Activated T-cell treated with anti-CD3 and anti-CD28 coated beads, Interleukin-2, amount 50 U/mL, for 72 hours (primary cell): ENCODE measurements at places on chromosomes 6 and 20. TPM values are rescaled to one million over a fixed set of nuclear protein-coding genes. Genes with fewer than 3 reads are reported as not detected.

- no peak for DNase-seq
- peaks cover 8% of the 10 kb centered on the region for H3K4me1 ChIP-seq
- no peaks in the 10 kb centered on the region for H3K36me3 ChIP-seq
- no peak overlapping the region for H3K27ac ChIP-seq
Observed at GRCh38 chr6:119174879-119175817, 96.7 kb upstream of the FAM184A start.

GRCh38 chr6:12884983-12885382, 168.4 kb downstream of the PHACTR1 start:
- no peak overlapping the region for H3K27ac ChIP-seq
- H3K4me1 ChIP-seq, result no peaks in the 10 kb centered on the region
- peaks cover 7% of the 10 kb centered on the region for H3K27me3 ChIP-seq
- H3K36me3 ChIP-seq, result no peaks in the 10 kb centered on the region
- DNase-seq, result no peak
- H3K4me3 ChIP-seq, result no peak overlapping the region

GRCh38 chr20:62953839-62954703, 1.6 kb downstream of the SLC17A9 start:
- H3K27ac ChIP-seq, result peak overlapping the region; percentile 43
- peaks cover 27% of the 10 kb centered on the region for H3K4me1 ChIP-seq
- H3K27me3 ChIP-seq, result no peaks in the 10 kb centered on the region
- peak; percentile 63 for DNase-seq

DNA sequence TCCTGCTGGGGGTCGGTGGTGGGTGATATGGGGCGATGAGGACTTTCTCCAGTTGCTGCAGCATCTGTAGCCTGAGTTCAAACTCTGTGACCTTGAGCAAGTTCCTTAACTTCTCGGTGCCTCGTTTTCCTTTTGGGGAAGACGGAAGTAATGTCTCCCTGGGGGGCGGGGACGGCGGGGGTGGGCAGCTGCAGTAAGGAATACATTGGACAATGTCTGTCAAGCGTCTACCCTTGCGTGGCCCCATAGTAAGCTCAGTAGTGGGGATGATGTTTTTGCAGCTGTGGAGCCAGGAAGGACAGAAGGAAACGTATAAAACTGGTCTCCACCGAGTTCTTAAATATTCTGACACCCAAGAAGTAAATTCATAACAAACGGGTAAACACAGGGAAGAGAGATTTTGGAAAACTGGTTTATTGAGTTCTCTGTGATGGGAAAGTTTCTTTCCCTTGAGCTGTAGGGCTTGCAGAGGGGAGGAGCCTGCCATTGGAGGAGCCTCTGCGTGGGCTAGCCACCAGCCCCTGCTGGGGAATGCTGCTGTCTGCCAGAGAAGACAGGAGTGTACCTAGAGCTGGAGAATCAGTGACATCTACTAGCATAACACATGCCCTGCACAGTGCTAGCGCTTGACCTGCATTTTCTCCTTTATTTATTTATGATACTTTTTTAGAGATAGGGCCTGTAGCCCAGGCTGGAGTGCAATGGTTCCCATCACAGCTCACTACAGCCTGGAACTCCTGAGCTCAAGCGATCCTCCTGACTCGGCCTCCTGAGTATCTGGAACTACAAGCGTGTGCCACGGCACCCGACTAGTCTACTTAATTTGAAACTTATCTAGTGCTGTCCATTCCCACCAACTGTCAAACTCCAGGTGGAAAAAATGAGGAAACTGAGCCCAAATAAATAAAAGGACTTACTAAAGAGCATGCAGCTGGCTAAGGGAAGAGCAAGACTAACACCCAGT, 1.2 kb upstream of the ACSS1 start:
- peak overlapping the region; percentile 74 for H3K4me3 ChIP-seq
- peaks cover 8% of the 10 kb centered on the region for H3K27me3 ChIP-seq
- H3K36me3 ChIP-seq, result no peaks in the 10 kb centered on the region
- no peak for DNase-seq

DNA sequence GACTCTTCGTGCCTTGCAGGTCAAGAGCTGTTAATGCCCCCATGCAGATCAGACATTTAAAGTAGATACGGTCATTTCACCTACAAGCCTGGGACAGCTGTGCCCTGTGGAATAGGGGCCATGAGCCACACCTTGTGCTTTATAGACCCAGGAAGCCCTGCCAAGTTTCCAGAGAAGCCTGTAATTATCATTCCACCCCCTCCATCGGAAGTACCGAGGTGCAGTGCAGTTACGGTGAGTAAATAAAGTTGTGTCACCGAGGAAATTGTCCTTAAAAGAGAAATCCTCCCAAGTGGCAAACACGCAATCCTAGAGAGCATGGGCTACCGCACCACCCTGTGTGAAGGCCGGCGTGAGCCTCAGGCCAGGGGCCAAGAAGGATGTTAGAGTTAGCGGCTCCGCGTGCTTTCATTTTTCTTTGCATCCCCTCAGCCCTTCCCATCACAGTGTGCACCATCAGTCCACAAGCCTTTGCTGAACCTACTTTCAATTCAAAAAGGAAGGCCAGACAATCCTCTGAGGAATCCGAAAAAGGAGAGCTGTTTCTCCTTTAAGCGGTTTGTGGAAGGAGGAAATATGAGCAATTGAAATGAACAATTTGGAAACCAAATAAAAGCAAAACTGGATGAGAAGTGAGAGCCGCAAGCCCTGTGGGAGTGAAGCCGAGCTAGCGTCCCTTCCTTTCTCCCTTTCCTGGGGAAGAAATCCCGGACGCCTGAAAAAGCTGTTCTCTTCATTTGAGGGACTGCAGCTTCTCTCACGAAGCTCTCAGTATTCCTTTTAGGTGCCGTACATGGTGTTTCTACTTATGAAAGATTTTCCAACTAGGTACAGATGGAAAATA, 183.3 kb upstream of the PDE10A start:
- H3K36me3 ChIP-seq, result no peaks in the 10 kb centered on the region
- H3K4me1 ChIP-seq, result peaks cover 12% of the 10 kb centered on the region
- no peak for DNase-seq
- no peak overlapping the region for H3K27ac ChIP-seq
- H3K4me3 ChIP-seq, result no peak overlapping the region
- peaks cover 56% of the 10 kb centered on the region for H3K27me3 ChIP-seq

DNA sequence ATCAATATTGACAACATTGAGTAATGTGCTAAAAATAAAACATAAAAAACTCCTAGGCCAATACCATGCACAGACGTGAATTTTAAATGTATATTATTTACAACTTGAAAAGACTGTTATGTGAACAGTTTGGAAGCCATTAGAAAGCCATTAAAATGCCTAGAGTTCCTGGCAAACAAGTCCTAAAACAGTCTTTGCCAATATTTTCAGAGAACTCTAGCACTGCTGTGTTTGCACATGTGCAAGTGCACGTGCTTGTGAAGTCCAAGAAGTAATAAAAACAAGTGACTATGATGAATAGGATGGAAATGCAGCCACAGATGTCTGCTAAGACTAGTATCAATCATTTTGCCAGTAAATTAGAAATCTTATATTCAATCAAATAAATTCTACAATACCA, 1447.6 kb downstream of the GRIK2 start:
- H3K36me3 ChIP-seq, result no peaks in the 10 kb centered on the region
- no peak overlapping the region for H3K27ac ChIP-seq
- H3K4me1 ChIP-seq, result no peaks in the 10 kb centered on the region
- no peak for DNase-seq

The PAQR8 gene
- total RNA-seq, result 21.0 TPM

GRCh38 chr20:40192529-40192928, 496.5 kb downstream of the MAFB start:
- no peak for DNase-seq

- H3K4me1 ChIP-seq, result no peaks in the 10 kb centered on the region
- H3K36me3 ChIP-seq, result no peaks in the 10 kb centered on the region
- no peak for DNase-seq
- no peak overlapping the region for H3K27ac ChIP-seq
- no peak overlapping the region for H3K4me3 ChIP-seq
Observed at GRCh38 chr6:160327981-160328380, 20.2 kb upstream of the SLC22A3 start.

The CLPSL1 gene
- total RNA-seq, result not detected

DNA sequence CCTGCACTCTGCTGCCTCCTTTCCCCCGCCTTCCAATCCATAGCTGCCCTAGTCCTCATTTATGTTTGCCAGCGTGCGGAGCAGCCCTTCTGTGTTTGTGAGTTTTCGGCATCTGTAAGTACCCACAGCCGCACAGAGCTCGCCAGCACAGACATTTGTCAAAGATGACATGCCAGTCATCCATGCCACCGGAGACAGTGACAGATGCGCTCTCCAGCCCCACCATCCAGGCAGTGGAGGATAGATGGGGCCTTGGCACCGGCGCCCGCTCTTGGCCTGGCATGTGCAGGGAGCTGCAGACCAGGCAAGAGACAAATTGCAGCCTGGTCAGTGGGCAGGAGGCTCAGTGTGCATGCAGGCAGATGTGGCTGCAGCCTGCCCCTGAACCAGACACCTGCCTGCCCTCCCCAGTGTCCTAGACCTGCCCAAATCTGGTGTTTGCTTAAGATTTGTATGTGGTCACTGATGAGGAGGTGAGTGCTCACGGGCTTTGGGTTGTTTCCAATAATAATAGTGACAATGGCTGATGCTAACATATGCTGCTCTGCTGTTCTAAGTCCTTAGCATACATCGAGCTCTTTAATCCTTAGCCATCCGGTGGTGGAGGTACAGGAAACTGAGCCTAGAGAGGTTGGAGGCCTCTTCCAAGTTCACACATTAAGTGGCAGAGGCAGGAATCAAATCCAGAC, 78.1 kb downstream of the UNC5CL start:
- DNase-seq, result no peak
- no peaks in the 10 kb centered on the region for H3K36me3 ChIP-seq
- H3K27ac ChIP-seq, result no peak overlapping the region
- H3K4me3 ChIP-seq, result no peak overlapping the region

The CPXM1 gene
- total RNA-seq, result 4.4 TPM

The SRSF12 gene
- total RNA-seq, result 0.23 TPM

- no peak overlapping the region for H3K27ac ChIP-seq
- H3K4me3 ChIP-seq, result no peak overlapping the region
- H3K36me3 ChIP-seq, result peaks cover 6% of the 10 kb centered on the region
Observed at GRCh38 chr6:90490030-90490716, 96.7 kb downstream of the MAP3K7 start.

The MYT1 gene
- 0.12 TPM for total RNA-seq

The HLA-DOA gene
- total RNA-seq, result 3.1 TPM
